ENCODE measurements at places on chromosomes 12 and 14.

DNA sequence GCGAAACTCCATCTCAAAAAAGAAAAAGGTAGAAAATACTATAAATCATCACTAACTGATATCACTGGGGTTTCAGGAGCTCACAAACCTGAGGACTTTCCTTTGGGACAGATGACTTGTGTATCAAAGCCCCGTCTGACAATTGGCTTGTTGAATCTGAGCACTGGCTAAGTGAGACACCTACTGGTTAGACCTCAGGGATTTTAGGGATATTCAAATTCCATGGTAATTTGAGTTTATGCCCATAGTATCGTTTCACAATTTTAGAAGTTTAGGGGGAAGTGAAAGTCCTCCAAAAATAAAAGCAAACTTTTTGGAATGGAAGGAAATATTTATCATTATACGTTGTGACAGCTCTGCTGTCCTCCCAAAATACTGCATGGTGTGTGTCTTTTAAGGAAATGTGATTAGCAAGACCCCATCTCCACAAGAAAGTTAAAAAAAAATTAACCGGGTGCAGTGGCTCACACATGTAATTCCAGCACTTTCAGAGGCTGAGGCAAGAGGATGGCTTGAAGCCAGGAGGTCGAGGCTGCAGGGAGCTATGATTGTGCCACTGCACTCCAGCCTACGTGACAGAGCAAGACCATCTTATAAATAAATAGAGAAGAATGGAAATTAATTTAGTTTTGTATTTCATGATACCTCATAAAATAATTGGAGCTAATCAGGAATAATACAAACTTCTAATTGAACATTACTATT is 49.2 kb downstream of the FBXL14 start:
- DNase-seq: no peak

GRCh38 chr14:83071888-83072501 is 1538.3 kb upstream of the SEL1L start:
- no peak for DNase-seq

- no peak for DNase-seq
Observed at GRCh38 chr12:121738340-121738858, 25.8 kb downstream of the TMEM120B start.

DNA sequence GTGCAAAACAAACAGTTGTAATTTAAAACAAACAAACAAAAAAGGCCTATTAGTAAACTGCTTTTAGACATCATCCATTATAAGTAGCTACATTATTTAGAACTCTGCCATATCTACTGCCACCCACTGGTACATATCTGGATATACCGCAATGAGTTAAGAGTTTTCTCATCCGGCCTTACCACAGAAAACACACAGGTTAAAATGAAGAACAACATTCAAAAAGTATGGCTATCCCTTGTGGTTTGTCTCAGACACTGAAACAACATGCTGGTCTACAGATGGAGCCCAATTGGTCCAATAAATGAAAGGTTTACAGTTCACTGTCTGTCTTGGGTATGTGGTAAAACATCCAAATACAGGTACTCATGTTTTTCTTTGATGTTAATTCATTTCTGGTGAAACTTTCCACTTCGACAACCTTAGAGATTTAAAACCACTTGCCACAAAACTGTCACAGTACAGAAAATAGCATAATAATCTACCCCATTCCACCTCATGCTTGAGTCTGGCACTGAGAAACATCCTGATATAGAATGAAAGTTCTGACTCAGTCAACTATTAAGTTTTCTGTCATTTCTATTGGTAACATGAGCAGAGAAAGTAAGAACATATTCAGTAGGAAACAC is 354.3 kb downstream of the CEP128 start:
- DNase-seq: no peak

DNA sequence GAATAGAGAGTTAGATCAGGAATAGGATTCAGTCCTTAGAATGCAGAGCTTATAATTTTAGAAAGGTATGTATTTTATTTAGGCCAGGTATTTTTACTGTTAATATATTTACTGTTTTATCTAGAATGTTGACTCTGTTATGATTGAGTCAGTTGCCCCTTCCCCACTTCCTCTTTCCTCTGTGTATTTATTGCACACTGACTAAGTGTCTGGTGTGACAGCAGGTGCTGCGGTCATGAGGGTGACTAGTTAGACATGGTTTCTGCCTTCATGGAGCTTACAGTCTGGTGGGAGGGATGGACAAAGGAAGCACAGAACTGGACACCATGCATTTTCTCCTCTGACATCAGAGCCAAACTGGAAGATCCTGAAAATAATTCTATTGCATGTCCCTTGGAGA is 159.8 kb downstream of the CACNA1C start:
- no peak for DNase-seq

DNA sequence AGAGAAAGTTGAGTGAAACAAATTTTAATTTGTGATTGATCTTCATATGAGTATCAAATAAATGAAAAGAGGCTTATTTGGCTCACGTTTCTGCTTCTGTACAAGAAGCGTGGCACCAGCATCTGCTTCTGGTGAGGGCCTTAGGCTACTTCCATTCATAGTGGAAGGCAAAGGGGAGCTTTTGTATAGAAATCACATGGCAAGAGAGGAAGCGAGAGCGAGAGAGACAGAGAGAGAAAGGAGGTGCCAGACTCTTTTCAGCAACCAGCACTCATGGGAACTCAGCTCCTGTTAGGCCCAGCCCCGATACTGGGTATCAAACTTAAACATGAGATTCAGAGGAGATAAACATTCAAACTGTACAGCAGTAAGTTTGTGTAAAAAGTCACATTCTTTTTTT is 121.4 kb downstream of the SYNE2 start:
- no peak for DNase-seq

GRCh38 chr14:100775831-100776591 is 49.3 kb downstream of the DLK1 start:
- no peak for DNase-seq

- DNase-seq: no peak
Observed at GRCh38 chr12:3712209-3712992, 40.5 kb downstream of the CRACR2A start.

DNA sequence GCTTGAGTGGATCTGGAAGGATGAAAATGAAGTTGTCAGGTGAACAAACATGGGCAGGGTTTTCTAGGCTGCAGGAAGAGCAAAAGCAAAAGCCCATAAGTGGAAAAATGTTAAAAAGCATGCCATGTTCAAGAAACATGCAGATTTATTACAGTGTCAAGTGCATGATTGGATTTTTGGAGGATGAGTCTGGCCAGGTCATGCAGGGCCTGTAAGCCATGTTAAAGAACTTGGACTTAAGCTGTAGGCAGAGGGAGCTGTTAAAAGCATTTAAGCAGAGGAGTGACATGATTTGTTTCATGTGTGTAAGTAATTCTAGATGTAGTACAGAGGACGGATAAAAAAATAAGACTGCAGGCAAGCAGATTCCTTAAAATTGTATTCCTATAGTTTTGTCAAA is 16.3 kb upstream of the SINHCAF start:
- no peak for DNase-seq

DNA sequence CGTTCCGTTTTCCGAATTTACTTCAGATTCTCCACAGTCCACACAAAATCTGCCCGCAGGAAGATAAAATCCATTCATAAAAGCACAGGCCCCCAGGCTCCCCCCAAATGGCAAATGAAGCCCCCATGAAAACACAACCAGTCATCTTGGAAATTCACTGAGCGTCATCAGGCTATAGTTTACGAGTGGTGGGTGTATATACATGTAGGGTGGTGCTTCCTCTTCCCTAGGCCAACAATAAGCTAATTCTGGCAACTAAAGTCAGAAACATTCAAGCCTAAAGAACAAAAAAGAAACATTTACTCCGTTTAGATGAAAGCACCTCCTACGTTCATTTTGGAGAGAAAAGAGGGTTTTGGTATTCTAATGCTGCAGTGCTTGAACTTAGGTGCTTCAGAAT is 5.8 kb downstream of the GPR68 start:
- DNase-seq: no peak

GRCh38 chr12:131776237-131776889 is 51.8 kb upstream of the MMP17 start:
- no peak for DNase-seq

- DNase-seq: peak; percentile 52
Observed at GRCh38 chr14:23379366-23380196, 2.7 kb downstream of the CMTM5 start.

DNA sequence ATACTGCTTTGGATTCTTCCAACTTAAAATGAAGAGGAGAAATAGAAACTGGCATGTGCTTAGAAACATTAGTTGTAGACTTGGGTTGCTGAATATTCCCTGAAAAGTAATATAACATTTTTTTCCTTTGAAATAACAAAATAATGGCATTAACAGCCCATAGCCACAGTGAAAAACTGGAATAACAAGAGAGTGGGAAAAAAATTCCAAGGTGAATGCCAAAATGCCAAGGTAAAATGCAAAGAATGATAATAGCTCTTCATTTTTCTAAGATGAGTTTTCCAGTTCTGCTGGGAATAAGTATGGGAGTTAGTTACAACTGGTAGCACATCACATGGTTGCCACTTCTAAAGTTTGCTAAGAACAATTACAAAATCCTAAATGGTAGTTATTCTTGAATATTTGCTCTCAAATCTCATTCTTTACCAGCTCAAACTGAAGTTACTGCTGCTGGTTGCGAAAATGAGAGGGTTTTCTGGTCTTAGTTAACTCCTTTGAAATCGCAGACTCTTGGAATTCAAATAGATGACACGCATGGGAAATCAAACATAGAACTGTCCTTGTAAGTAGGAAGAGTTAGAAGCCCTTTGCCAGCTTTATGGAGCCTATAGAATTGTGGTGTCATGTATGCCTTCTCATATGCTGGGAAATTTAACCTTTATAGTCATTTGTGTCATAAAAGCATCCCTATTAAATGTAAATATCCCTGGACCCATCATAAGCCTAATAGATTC is 165.0 kb upstream of the DCN start:
- no peak for DNase-seq

GRCh38 chr14:68794851-68795596 is 2.2 kb upstream of the ZFP36L1 start:
- DNase-seq: no peak

GRCh38 chr14:24392325-24393091 is 6.3 kb upstream of the NYNRIN start:
- no peak for DNase-seq

DNA sequence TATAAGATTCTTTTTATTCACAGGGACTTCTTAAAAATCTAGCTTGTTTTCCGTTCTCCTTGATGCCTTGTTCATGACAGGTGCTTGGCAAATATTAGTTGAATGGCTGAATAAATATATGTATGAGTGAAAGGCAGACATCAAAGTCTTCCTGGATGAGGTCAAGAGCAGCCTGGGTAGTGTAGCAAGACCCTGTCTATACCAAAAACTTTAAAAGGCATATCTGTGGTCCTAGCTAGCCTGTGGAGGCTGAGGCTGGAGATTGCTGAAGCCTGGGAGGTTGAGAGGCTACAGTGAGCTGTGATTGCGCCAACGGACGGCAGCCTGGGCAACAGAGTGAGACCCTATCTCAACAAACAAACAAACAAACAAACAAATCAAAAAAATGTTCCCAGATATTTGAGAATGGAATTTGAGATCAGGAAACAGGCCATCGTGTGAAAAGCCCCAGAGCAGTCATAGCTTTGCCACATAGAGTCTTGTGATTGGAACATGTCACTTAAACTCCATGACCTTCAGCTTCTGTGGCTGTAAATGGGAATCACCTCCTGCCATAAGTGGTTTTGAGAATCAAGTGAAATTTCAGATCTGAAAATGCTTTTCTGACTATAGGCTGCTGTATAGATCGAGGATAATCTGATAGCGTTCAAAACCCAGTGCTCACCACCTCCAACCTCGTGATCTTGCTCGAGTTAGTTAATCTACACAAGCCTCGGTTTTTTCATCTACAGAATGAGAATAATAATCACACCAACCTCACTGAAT is 64.3 kb downstream of the ZFP36L1 start:
- no peak for DNase-seq

DNA sequence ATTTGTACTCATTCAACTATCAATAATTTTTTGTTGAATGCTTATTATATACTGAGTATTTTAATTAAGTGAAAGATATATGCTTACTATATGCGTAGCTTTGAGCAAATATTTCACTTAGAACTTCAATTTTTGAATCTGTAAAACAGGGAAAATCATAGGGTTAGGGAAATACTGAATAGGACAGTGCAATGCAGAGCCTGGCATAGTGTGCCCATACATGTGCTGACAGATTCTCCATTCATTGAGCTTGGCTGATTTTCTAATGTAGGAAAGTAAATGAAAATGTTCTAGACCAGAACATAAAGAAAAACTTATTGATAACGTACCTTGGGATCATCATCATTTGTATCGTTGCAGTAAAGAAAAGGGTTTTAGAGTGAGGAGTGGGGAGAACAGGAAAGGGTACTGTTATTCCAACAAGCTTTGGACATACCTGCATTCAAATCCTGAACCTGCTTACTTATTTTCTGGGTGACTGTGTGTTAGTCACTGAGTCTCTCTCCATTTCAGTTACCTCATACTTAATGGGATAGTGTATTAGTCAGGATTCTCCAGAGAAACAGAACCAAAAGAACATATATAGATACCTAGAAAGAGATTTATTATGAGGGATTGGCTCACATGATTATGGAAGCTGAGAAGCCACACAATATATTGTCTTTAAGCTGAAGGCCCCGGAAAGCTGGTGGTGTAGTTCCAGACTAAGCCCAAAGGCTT is 436.4 kb downstream of the ADAMTS20 start:
- DNase-seq: no peak

GRCh38 chr14:20680363-20680762 is 4.0 kb upstream of the RNASE4 start:
- no peak for DNase-seq

All from effector CD8-positive, alpha-beta T cell (primary cell).